GM18507 (cell line): ENCODE measurements at places on chromosomes 12 and 14.

DNA sequence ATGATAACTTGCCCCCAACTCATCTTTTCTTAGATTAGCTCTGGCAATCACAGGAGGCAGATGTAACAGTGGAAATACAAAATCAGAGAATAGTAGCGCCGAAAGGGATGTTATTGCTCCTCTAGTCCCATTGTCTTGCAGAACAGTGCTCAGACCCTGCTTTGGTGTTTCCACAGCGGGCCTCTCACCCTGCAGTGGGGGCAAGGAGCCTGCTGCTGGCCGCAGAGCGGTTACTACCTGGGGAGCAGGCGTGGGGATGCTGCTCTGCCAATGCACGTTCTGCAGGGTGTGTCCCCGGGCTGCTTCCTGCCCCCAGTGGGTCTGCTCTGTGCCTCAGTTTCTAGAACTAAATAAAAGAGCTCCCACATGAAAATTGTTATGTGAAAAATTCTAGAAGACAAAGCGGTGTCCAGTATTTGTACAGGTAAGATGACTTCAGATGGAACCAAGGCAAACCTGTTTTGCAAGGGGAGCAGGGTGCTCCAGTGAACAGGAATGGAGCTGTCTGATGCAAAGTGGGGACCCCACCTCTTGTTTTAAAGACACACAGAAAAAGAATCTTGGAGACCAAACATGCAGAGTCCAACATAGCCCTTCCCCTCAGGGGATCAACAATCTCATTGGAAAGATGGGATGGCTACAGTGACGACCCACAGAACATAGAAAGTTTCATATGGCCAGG lies 35.5 kb downstream of the LRRC74A start:
- no peak for DNase-seq

DNA sequence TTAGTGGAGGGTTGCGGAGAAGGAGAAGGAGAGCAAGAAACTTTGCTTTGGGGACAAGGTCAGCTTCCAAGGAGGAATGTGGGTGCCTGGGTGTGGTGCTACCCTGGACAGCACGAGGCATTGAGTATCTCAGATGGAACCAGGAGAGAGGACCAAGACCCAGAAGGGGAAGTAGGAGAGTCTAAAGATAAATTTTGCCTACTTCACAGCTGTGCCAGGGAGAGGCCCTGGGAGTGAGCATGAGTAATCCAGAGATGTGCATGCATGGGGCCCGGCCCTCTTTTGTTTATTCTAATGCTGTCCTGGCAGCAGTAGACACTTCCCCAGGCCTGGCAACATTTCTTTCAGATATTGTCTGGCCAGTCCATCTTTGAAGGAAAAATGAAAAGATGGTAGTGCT lies 49.5 kb upstream of the GNPNAT1 start:
- no peak for DNase-seq

GRCh38 chr12:92191061-92191460 lies 45.4 kb upstream of the BTG1 start:
- DNase-seq, result no peak

- no peak for DNase-seq
These were observed 4.8 kb downstream of the NOPCHAP1 start for GRCh38 chr12:104990950-104991349.

GRCh38 chr12:77392467-77393088 lies 327.2 kb upstream of the E2F7 start:
- DNase-seq, result no peak

DNA sequence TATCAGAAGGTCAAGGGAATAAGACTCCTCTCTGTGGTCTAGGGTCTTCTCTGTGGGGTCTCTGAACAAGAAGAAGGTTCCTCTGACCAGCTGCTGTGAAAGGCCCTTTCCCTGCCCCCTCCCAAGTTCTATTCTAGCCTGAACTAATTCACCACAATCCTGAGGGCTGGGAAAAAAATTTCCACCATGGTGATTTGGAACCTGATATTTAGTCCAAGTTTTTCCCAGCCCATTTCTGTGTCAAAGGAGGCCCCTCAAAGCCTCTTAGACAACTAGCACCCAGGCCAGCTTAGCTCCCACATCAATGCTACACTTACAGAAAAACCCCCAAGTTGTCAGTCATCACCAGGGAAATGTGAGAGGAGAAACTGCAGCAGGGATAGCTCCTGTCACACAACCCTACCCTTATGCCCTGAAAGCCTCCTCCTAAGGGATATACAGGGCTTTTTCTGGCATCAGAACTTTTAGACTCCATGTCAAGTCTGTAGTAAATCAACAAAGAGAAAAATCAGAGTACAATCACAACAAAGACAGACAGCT lies 4.5 kb downstream of the FMNL3 start:
- no peak for DNase-seq

DNA sequence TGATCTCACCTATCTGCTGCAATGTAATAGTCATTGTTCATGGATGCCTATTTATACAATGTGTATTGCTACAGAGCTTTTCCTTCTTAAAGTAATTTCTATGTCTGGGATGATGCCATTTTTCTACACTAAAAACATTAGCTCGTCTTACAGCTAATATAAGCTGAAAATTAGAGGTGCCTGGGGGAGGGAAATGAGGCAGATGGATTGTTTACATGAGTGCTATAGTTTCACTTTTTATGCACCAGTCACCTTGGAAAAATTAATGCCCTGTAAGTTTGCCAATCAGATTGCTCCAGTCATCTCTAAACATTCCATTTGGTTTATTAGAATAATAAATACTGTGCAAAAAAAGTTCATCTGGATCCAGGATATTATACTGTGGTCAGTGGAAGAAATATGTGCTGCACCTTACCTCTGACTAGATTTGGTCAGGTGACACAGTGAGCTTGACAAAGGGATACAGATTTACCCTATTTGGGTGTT lies 436.2 kb downstream of the RAD51B start:
- no peak for DNase-seq

- DNase-seq, result no peak
These were observed 181.8 kb upstream of the MYL2 start for GRCh38 chr12:111102102-111102739.

GRCh38 chr14:73723797-73724661 lies 9.8 kb upstream of the PNMA1 start:
- no peak for DNase-seq

DNA sequence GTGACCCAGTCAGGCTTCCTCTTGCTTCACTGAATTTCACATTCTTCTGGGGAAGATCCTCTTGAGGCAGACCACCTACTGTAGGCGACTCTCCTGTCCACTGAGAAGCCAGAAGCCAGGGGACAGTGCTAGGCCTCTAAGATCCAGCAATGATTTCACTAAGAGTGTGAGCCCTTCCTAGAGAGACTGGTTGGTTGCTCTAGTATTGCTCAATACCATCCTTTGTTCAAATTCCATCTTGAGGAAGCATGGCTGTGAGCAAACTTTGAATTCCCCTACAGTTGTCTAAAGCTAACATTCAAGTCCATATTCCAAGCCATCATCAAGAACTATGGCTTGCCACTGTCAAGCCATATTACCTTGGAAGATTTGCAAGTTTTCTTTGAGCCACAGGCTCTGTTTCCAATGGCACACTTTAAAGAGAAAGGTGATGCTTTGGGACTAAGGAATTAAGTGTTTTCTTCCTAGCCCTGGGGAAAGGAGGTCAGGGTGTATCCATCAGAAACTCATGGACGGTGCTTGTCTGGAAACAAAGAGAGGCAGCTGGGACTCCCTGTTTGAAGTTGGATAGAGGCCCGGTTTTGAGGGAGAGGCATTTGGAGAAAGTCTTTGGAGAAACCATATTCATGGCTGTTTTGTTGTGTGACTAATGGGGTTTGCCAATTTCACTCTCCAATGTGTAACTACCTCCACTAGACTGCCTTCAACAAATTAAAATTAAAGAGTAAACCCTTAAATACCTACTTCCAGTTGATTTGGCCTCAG lies 1217.9 kb downstream of the VRK1 start:
- DNase-seq, result no peak

- DNase-seq, result no peak
These were observed 8.0 kb downstream of the RHOJ start for GRCh38 chr14:63212209-63212608.

DNA sequence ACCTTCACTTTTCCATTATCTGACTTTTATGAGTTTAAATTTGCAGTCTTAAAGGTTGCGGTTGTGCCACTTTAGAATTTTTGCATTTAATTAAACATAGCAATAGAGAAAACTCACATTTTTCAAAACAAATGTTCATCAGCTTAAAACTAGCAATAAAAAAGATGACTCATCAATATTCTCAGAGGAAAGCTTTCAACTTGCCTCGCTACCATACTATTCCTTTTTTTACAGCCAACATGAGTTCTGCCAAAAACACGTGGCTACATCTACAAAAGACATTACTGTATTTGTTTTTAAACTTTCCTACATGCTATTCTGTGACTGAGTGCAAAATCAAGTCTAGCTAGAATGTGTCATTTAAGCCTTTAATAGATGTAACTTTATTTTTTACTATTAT lies 497.1 kb downstream of the RPS29 start:
- DNase-seq, result no peak

DNA sequence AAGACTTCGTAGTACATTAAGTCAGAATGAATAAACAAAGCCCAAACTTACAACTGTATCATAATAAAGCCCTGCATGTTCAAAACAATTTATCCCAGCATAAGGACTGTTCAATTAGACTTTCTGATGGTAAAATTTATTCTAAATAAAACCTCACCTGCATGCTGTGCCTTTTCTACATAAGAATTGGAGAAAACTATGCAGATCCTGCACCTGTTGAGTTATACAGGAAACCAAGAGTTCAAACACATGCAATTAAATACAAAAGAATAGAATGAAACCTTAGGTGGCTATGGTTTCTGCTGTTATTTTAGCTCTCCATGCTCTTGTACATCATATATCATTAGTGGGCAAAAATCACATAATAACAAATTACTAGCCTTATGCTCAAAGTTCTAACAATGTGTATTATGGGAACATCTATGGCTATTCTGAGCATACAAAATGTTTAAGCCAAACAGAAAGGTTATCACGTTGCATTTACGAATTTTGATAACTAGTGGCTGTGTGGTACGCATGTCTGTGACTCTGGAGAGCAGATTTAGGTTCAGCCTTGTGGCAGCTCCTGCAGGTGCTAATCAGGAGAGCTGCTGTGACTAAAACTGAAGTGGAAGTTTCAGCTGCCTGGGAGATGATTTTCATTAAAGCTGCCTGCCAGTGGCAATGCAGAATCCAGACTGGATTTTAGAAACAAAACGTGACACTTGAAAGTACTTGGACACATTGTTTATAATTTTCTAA lies 36.1 kb upstream of the LRFN5 start:
- no peak for DNase-seq

DNA sequence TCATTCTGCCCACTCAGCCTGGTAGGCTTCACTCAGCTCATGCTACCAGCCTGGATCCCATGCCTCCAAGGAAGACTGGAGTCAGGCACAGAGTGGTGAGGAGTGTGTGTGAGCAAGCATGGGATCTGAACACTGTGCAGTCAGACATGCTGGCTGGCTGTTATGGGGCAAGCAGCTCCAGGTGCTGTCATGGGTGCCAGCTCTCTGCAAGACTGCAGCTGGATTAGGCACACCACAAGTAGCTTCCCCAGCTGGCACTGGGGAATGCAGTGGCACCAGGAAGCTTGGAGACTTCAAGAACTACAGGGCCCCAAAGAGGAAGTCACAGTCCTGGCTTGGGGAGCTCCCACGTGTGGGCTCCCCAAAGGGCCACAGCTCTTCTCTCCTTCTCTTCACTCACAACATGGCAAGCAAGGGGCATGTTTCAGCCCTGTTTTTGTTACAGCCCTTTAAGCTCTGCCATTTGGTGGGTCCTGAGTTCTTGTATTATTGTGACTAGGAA lies 202.5 kb downstream of the VRK1 start:
- no peak for DNase-seq

GRCh38 chr14:103301512-103302354 lies 32.3 kb upstream of the EIF5 start:
- DNase-seq, result no peak

- DNase-seq, result no peak
These were observed 2.3 kb downstream of the SDSL start for GRCh38 chr12:113424456-113424855.

- no peak for DNase-seq
These were observed 174.2 kb upstream of the PDE3A start for GRCh38 chr12:20194171-20194570.
